ENCODE measurements at places on chromosomes 16 and 17.

GRCh38 chr16:4631444-4631843 lies 6.8 kb downstream of the MGRN1 start:
- no peak for DNase-seq

DNA sequence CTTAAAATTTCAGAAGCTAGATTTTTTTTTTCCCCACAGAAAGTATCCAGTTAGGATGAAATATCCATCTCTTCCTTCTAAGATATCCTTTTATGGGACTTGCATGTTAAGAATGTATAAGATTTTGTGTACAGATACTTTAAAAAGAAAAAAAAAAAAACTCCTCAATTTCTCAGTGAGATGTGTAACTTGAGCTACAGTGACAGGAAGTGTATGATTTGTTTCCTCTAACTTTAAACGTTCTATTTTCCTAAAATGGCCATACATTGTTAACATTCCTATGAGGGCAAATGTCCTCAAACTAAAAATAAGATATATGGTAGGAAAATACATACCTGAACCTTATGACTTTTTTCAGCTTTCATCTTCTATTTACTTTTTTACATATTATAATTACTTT lies 8.9 kb downstream of the FBXO47 start:
- no peak for DNase-seq

- DNase-seq = no peak
These were observed 32.0 kb downstream of the GAS7 start for GRCh38 chr17:10166176-10166935.

GRCh38 chr17:48513097-48513496 lies 17.7 kb downstream of the HOXB1 start:
- no peak for DNase-seq

- no peak for DNase-seq
These were observed 107.9 kb upstream of the EEF2KMT start for GRCh38 chr16:5205361-5206040.

GRCh38 chr16:63876103-63876502 lies 1245.8 kb downstream of the CDH11 start:
- DNase-seq = no peak
